ENCODE measurements at places on chromosomes 5 and 9.

DNA sequence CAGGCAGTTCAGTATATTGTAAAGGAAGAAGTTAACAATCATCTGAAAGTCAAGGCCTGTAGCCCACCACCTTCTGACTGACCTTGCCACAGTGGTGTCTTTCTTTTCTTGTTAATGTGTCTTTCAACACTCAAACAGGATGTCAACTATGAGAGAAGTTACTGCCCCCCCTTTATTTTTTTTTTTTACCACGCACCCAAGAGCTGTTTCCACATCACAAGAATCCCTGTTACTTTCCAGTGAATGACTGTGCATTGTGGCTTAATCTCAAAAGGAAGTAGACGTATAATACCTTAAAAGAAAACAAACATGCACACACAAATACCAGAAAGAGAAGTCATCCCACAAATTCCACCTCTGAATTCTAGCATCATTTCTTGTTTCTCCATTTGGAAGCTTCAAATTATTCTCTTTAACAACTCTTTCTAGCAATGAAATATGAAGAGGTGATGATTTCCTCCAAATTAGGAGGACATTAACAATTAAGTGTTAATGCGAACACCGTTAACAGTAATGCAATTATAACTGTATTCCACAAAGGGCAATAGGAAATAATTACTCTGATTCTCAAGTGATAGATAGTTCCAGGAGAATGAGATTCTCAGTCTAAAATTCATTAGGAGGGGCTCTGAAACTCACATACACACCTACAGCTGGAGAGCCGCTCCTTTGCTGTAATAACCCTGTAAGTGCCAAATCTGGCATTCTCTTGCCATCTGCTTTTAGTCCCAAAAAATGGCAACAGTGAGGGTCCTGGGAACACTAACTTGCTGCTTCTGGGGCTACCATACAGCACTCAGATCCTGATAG is 201.0 kb downstream of the EFNA5 start:
- DNase-seq, result no peak

DNA sequence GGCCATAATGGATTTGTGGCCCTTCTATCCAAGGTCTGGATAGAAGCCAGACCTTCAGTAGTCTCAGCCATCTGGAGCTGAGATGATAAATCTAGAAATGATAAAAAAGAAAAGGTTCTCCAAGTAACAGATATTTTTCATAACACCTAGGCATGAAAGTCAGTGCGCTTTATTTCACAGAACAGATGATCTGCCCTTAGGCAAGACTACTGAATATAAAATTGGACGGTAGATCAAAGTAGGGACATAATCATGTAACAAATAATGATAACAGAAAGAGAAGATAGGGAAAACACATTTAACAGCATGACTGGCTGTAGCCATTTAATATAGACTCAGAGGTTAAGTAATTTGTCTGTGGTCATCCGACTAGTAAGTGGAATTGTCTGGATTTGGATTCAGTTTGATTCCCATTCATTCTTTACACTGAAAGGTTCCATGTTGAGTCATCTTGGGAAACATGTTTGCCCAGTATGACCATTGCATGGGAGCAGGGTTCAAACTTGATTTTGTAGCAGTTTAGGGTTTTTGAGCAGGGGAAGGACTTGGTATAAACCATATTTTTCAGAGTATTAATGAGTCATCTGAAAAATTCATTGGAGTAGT is 4.1 kb upstream of the CAVIN4 start:
- no peak for DNase-seq

GRCh38 chr5:40414922-40415321 is 264.8 kb upstream of the PTGER4 start:
- DNase-seq, result no peak

- no peak for DNase-seq
Observed at GRCh38 chr9:134706522-134706921, 64.9 kb downstream of the COL5A1 start.

GRCh38 chr9:127726871-127727270 is 8.2 kb downstream of the TOR2A start:
- no peak for DNase-seq

- DNase-seq, result no peak
Observed at GRCh38 chr9:76895186-76895585, 10.7 kb downstream of the PRUNE2 start.

Measured in head of caudate nucleus (tissue), 42 donors.